ENCODE measurements at places on chromosomes 1 and 21. TPM values are rescaled to one million over a fixed set of nuclear protein-coding genes. Genes with fewer than 3 reads are reported as not detected.
A peak's percentile ranks its signal among the peaks of the same experiment; 100 is the strongest.

Gene CA6
- polyA plus RNA-seq = not detected

Gene SPRR2F
- polyA plus RNA-seq = not detected

Gene TMEM269
- not detected for polyA plus RNA-seq

Gene NEK2
- 1.00 TPM for polyA plus RNA-seq

Gene CLCA2
- polyA plus RNA-seq = not detected

Gene F5
- 0.08 TPM for polyA plus RNA-seq

Gene HCRTR1
- not detected for polyA plus RNA-seq

DNA sequence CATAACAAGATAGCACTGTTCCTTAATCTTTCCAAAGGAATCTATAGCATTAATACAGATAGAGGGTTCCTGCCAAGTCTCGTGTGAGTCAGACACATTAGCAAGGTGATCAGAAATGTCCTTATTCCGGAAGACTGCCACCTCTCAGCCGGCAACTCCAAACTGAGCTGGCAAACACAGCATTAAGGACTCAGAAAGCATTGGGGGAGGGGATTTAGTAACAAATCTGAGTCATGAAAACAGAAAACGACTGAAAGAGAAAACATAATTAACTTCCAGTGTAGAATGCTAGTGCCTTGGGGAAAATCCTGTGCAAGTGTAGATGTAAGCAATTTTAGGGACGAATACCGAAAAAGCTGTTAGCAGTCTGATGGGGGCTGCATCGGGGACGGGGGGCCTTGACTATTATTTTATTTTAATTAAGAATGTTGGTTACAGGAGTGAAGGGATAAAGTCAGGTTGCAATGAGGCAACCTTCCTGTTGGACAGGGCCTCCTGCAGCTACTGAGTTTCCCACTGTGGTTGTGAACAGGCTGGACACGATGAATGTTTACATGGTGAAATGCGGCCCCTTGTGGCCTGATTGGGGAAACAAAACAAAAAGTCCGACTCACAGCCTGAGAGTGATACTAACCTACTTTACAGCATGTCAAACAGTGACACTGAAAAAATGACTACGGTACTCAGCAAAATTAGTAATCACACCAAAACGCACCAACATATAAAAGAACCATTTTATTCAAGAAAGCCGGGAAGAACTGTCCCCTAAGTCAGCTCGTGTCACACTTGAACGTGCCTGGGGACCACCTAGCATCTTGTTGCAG, 20.7 kb downstream of the MIS18A start:
- DNase-seq = peak; percentile 9

- no peak for DNase-seq
Observed at GRCh38 chr21:40850071-40850470, 3.1 kb upstream of the DSCAM start.

DNA sequence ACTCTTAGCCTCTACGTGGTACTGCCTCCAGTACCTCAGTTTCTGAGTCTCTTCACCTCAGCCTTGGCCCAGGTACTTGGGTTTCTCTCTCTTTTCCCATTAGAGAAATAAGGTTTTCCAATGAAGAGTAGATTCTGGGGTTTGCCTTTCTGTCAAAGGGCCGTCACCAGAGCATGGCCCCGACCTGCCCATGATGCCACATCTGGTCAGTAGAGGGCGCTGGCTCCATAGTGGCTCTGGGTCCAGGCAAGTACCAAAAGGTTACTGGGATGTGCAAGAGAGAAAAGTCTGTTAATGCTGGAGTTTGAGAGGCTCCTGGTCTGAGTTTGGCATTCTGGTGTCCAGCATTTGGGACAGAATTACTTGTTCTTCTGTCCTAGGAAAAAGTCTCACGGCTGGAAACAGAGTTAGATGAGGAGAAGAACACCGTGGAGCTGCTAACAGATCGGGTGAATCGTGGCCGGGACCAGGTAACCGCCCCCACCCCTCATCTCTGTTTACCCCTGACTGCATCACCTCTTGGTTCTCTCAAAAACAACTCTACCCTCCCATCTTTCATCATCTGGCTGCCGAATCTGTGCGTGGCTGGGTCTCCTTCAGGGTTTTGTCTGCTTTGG, 5.3 kb upstream of the TUFT1 start:
- peak; percentile 56 for DNase-seq

GRCh38 chr1:92968138-92969032, 7.1 kb upstream of the DIPK1A start:
- DNase-seq = no peak

GRCh38 chr21:29207201-29207600, 76.8 kb downstream of the MAP3K7CL start:
- DNase-seq = no peak

- DNase-seq = no peak
Observed at GRCh38 chr1:171739656-171740055, 2.2 kb downstream of the VAMP4 start.

- DNase-seq = no peak
Observed at GRCh38 chr1:225694151-225694603, 41.3 kb upstream of the ENAH start.

GRCh38 chr1:68347415-68347814, 102.3 kb downstream of the RPE65 start:
- no peak for DNase-seq

DNA sequence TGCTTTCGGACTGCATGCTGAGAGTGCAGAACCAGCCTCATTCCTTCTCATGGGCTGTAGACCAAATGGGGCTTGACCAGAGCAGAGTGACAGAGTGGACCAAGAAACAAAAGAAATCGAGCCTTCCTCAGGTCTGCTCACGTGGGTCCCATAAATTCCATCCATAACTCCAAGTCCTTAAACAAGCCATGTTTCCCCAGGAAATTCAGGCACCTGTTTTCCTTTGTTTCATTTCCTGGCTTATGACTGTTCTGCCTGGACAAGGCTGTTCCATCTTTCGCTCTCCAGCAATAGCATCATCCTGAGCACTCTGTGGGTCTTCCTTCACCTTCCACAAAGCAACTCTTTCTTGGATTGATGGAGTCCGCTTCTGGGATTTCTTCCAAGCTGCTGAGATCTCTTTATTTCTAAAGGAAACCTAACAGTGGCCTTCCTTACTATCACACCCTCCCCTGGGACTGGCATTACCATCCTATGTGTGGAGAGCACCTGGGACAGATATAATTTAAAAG, 63.9 kb downstream of the LAMC2 start:
- DNase-seq = no peak

- no peak for DNase-seq
Observed at GRCh38 chr1:20411196-20411980, 74.6 kb downstream of the CAMK2N1 start.

DNA sequence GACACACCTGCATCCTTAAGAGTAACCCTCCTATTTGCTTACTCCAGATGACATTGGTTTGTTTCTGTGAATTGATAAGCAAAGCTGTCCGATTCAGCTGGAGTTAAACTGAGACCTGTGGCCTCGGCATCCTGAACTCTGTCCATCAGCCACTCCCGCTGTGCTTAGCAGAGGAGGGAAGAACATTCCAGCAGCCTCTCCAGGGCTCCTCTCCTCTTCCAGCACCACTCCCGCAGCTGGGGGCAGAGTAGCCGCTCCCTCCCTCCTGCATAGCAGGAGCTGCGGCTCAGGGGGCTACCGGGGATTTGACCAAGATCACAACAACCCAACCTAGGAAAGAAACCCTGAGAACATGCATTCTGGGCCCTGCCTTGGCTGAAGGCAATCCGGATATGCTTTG, 8.8 kb downstream of the LRRC38 start:
- DNase-seq = no peak
